ENCODE measurements at places on chromosomes 2 and 18.

DNA sequence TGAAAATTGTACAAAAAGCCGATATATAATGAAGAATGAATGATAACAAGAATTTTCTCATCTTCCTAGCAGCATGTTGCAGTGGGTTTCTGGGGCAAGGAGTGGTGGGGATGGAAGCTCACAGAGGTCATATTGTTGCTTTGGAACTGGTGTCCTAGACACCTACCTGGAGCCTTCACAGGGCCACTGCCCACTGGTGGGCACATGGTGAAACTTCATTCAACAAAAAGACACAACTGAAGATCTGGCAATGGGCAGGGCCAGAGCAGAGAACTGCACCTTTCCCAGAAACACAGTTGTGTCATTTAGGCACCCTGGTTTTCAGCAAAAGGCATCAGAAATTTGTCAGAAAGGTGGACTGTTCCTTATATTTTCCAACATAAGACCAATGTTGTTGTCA is 115.3 kb downstream of the FHOD3 start:
- DNase-seq = no peak

DNA sequence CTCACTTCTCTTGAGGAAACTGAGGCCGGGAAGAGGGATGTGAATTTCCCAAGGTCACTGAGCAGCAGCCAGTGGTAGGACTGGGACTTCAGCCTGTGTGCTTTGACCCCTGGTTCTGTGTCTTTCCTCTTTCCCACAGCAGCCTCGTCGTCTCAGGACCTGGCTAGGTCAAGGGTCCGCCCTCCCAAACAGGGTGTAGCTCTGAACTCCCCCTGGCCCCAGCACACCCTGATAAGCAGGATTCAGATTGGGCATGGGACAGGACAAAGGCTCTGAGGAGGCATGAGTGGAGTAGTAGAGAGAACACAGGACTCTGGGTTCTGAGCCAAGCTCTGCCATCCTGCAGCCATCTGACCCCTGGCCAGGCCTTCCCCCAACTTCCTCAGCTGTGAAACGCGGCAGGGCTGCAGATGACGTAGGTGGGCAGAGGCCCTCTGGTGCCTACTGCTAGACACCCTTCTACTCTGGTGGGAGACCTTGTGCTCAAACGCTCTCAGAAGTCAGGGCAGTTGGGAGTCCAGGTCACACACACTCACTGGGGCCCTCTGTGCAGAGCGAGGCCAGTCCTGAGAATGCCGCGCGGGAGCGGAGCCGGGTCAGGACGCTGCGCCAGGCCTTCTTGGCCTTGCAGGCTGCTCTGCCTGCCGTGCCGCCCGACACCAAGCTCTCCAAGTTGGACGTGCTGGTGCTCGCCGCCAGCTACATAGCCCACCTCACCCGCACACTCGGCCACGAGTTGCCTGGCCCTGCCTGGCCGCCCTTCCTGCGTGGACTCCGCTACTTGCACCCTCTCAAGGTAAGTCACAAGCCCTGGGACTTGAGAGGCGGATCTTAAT is 984 bp downstream of the TCF23 start:
- DNase-seq = no peak

- DNase-seq = no peak
These were observed 3.9 kb upstream of the SPRED2 start for GRCh38 chr2:65436169-65436823.

DNA sequence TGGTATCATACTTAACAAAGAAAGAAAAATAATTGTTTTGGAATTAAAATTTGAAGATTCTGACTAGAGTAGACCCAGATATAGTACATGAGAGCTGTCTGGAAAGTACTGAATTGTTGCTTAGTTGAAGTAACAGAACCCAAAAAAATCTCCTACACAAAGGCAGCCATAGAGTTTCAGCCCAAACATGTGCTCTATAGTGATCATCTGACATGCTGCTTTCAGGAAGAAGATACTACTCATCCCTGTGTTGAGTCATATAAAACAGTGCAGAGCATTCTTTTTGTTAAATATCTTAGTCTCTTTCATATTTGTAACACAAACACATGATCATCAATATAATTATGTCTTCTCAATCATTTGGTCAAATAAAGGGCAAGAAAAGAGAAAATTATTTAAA is 84.8 kb upstream of the PTPRM start:
- DNase-seq = no peak

GRCh38 chr18:1014951-1015624 is 110.4 kb downstream of the ADCYAP1 start:
- no peak for DNase-seq
